SJSA1 (cell line): ENCODE measurements at places on chromosomes 4 and X. TPM values are rescaled to one million over a fixed set of nuclear protein-coding genes. Genes with fewer than 3 reads are reported as not detected.

Gene SMIM43
- total RNA-seq, result 0.26 TPM in 1 of 2 replicates, not detected in the other

Gene PGM2
- total RNA-seq, result 14.8 and 20.9 TPM in 2 replicates

Gene F8A3
- total RNA-seq, result 5.6 and 6.7 TPM in 2 replicates

Gene GLRA2
- total RNA-seq, result not detected in 2 replicates

Gene FABP2
- not detected in 2 replicates for total RNA-seq

Gene GAK
- 36.9 and 44.4 TPM in 2 replicates for total RNA-seq

Gene TMEM35A
- total RNA-seq, result not detected in 2 replicates

Gene RXFP1
- 2.1 and 2.2 TPM in 2 replicates for total RNA-seq

Gene MAGEA8
- total RNA-seq, result not detected in 2 replicates

Gene TMSB15C
- total RNA-seq, result 3.1 and 5.8 TPM in 2 replicates

Gene ARHGAP10
- 24.5 and 36.9 TPM in 2 replicates for total RNA-seq

Gene ABLIM2
- 0.13 TPM in 1 of 2 replicates, not detected in the other for total RNA-seq
